ENCODE measurements at places on chromosomes 3 and 15. TPM values are rescaled to one million over a fixed set of nuclear protein-coding genes. Genes with fewer than 3 reads are reported as not detected.
A peak's percentile ranks its signal among the peaks of the same experiment; 100 is the strongest.

- H3K27me3 ChIP-seq: peaks cover 24% of the 10 kb centered on the region
- no peak overlapping the region for H3K4me3 ChIP-seq
- DNase-seq: no peak
- no peaks in the 10 kb centered on the region for H3K36me3 ChIP-seq
These were observed 156.9 kb downstream of the SUCNR1 start for GRCh38 chr3:152030320-152030719.

DNA sequence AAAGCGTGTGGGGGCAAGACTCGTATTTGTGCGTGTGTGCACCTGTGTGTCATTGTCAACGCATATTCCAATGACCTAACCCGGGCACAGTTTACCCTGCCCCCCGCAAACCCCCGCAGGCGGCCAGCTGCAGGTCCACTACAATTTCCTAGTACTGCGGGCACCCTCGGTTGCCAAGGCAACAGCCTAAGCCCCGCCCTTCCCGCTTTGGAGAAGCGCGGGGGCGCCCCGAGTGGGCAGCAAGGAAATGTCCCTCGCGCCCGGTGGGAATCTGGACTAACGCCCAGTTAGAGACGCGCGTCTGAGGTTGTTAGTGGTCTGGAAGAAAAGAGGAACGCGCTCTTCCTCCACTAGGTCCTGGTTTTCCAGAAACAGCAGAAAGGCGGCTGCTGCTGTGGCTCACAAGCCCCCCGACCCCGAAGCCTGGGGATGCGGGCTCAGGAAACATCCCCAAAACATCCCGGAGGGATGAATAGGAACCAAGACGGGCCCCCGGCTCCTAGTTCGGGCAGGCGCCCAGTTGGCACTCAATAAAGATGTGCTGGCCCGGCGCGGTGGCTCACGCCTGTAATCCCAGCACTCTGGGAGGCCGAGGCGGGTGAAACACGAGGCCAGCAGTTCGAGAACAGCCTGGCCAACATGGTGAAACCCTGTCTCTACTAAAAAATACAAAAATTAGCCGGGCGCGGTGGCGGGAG lies 1.1 kb downstream of the ABHD14A start:
- peaks cover 1% of the 10 kb centered on the region for H3K36me3 ChIP-seq
- H3K4me1 ChIP-seq: peaks cover 27% of the 10 kb centered on the region
- peak; percentile 58 for DNase-seq
- peak overlapping the region; percentile 84 for H3K27ac ChIP-seq
- H3K4me3 ChIP-seq: peak overlapping the region; percentile 89

DNA sequence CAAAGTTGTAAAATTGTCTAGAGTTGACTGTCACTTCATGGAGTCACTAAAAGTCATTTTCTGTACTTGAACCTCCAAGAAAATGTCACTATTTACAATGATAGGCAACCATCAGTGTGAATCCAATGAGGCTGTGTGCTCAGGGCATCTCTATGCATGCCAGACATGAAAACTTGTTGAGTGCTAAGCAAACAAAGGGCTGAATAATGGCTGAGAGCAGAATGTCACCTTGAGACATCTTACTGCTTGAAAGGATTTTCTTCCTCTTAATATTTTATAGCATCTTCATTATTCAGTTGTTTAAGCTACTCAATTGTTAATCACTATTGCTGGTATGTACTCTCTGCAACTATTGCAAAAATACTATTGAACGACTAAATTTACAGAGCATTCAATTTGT lies 184.7 kb downstream of the PLCH1 start:
- H3K36me3 ChIP-seq: no peaks in the 10 kb centered on the region
- H3K4me1 ChIP-seq: peaks cover 10% of the 10 kb centered on the region
- no peak overlapping the region for H3K4me3 ChIP-seq

GRCh38 chr3:193520738-193521137 lies 34.0 kb downstream of the ATP13A4 start:
- H3K36me3 ChIP-seq: no peaks in the 10 kb centered on the region
- DNase-seq: no peak
- no peaks in the 10 kb centered on the region for H3K4me1 ChIP-seq
- no peaks in the 10 kb centered on the region for H3K27me3 ChIP-seq
- H3K4me3 ChIP-seq: no peak overlapping the region
- H3K27ac ChIP-seq: no peak overlapping the region

DNA sequence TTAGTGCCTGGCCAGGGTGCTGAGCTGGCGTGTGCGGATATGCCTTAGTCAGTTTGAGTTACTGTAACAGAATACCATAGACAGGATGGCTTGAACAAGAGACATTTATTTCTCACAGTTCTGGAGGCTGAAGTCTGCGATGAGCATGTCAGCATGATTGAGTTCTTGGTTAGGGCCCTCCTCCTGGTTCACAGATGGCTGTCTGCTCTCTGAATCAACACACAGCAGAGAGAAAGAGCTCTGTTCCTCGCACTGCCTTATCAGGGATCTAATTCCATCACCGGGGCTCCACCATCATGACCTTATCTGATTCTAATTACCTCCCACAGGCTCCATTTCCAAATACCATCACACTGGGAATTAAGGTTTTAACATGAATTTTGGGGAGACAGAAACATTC lies 386.6 kb upstream of the DPH6 start:
- peaks cover 3% of the 10 kb centered on the region for H3K27me3 ChIP-seq
- H3K4me1 ChIP-seq: no peaks in the 10 kb centered on the region
- H3K4me3 ChIP-seq: no peak overlapping the region
- no peak for DNase-seq

GRCh38 chr3:109339714-109340648 lies 2.6 kb upstream of the DPPA4 start:
- H3K27me3 ChIP-seq: peaks cover 27% of the 10 kb centered on the region
- no peaks in the 10 kb centered on the region for H3K4me1 ChIP-seq
- no peak overlapping the region for H3K27ac ChIP-seq
- no peaks in the 10 kb centered on the region for H3K36me3 ChIP-seq
- no peak for DNase-seq

- no peak for DNase-seq
- H3K27me3 ChIP-seq: no peaks in the 10 kb centered on the region
- peaks cover 8% of the 10 kb centered on the region for H3K4me1 ChIP-seq
- no peak overlapping the region for H3K27ac ChIP-seq
- peaks cover 10% of the 10 kb centered on the region for H3K36me3 ChIP-seq
These were observed 12.1 kb upstream of the CNBP start for GRCh38 chr3:129195731-129196256.

GRCh38 chr3:61117045-61117898 lies 134.0 kb downstream of the FHIT start:
- DNase-seq: no peak
- H3K4me3 ChIP-seq: no peak overlapping the region
- no peak overlapping the region for H3K27ac ChIP-seq

GRCh38 chr15:33608714-33609113 lies 297.9 kb downstream of the RYR3 start:
- H3K4me3 ChIP-seq: no peak overlapping the region
- H3K27me3 ChIP-seq: no peaks in the 10 kb centered on the region
- no peaks in the 10 kb centered on the region for H3K36me3 ChIP-seq
- DNase-seq: no peak
- H3K27ac ChIP-seq: no peak overlapping the region
- no peaks in the 10 kb centered on the region for H3K4me1 ChIP-seq

Gene PLSCR5
- not detected for total RNA-seq

Gene PGBD4
- total RNA-seq: 4.5 TPM

Gene CD200
- total RNA-seq: 1.7 TPM

Gene NR1D2
- total RNA-seq: 20.2 TPM

All from activated naive CD8-positive, alpha-beta T cell treated with anti-CD3 and anti-CD28 coated beads, Interleukin-2, amount 10 ng/mL, durations not matched to agents 7 days and 5 days (primary cell).